ENCODE measurements at places on chromosomes 1 and 21. TPM values are rescaled to one million over a fixed set of nuclear protein-coding genes. Genes with fewer than 3 reads are reported as not detected.

MFSD2A gene
- total RNA-seq, result 12.8 TPM

DNA sequence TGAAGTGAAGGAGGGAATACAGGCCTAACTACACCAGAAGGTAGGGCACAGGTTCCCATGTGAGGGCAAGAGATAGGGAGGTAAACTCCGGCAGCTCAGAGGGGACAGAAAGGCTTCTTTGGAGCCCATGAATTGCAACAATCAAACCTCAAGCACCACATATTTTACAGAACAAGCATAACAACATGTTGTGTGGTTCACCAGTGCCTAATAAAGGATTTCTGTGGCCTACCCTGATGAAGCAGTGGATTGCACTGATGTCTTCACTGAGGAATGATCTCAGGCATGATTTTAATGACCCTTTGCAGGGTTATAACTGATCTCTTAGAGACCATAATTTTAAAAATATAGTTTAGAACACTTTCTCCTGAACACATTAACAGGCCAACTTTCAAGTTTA, 77.4 kb downstream of the RUNX1 start:
- DNase-seq, result no peak

GRCh38 chr1:100730130-100730529, 10.6 kb downstream of the VCAM1 start:
- DNase-seq, result no peak

RSPO1 gene
- not detected for total RNA-seq

RIT1 gene
- total RNA-seq, result 22.4 TPM

- no peak for DNase-seq
These were observed 31.9 kb upstream of the LHX4 start for GRCh38 chr1:180198196-180198595.

DNA sequence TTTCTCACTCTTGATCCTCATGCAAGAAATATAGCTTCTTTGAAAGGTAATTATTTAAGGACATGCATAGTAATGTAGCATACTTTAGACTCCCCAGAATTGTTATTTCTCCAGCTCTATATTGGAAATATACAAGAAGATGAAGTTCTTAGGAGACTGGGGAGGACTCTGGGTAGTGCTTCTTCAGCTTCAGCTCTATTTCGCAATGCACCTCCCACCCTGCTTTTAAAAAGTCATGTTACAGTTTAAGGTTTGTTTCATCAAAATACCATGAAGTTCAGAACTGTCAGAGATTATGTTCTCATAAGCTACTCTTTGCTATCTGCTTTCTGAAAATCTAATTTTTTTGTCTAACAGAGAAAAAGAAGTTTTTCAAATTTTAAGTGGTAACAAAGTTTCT, 586.2 kb upstream of the ADGRL4 start:
- DNase-seq, result no peak

GRCh38 chr1:10755970-10756521, 40.4 kb downstream of the CASZ1 start:
- peak; percentile 62 for DNase-seq

DNAJC6 gene
- 11.1 TPM for total RNA-seq

HAO2 gene
- total RNA-seq, result not detected

CRNN gene
- total RNA-seq, result not detected

DNA sequence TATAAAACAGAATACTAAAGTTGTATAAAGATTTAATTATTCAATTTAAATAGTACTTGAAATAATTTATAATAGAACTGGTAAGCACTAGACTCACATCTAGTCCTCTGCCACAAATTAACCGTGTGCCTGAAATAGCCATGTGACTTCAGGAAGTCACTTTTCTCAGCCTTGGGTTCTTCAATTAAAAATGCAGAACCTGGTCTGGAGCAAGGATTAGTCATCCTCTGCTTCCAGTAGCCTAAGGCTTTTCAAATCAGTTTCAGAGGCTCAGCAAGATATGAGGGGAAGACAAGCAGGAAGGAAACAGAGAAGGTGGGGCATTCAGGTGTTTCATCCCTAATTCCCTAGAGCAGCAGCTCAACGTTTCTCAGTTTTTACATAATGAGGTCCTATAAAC, 23.0 kb downstream of the DPH5 start:
- DNase-seq, result peak; percentile 52

GRCh38 chr21:40054403-40054802, 187.2 kb downstream of the PCP4 start:
- DNase-seq, result peak; percentile 62

GRCh38 chr1:8589571-8589970, 227.9 kb downstream of the RERE start:
- no peak for DNase-seq

HSPA6 gene
- 0.29 TPM for total RNA-seq

DNA sequence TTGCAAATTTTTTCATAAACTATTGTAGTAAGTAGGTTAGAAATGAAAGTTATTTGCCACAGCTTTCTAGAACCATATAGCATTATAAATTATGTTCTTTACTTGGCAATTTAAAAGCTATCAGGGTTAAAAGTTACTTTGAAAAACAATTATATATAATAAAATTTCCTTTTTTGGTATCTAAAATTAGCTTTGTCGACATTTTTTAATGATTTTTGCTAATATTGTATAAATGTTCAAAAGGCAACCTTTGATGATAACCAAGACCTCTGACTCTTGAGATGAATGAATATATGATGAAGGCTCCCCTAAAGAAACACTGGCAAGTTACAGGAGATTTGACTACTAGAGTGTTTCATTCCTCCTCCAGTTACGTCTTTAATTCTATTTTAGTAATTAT, 121.2 kb downstream of the CDC42BPA start:
- no peak for DNase-seq

- no peak for DNase-seq
These were observed 29.8 kb upstream of the RC3H1 start for GRCh38 chr1:174051956-174052355.

SCAMP3 gene
- total RNA-seq, result 42.1 TPM
